ENCODE measurements at places on chromosomes 1 and 21.

- no peak for DNase-seq
Measured at GRCh38 chr1:1947493-1947892, 28.4 kb upstream of the TMEM52 start.

DNA sequence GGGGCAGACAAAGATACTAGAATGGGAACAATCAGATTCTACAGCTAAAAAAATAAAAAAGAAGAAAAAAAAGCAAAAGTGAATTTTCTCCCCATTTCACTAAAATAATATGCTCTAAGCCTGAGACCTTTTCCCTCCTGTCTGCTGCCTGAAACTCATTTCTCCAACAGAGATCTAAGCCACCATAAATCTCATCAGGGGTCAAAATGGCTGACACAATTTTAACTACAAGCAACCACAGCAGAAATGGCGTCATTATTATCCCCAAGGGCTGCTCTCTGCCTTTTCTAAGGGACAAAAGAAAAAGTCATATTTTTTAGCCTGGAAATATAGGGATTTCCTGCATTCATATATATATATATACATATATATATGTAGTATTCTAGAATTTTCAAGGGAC lies 183.7 kb upstream of the CAMK1G start:
- no peak for DNase-seq

GRCh38 chr1:119587341-119587740 lies 60.7 kb downstream of the ZNF697 start:
- peak; percentile 91 for DNase-seq

- DNase-seq: no peak
Measured at GRCh38 chr1:223843934-223844786, 1.6 kb downstream of the TP53BP2 start.

GRCh38 chr1:241532162-241532531 lies at the start of gene KMO:
Gene KMO (plus strand): TSS chr1:241532378. CDS start chr1:241532445, 67 bp downstream.
- peak; percentile 42 for DNase-seq

GRCh38 chr1:115655306-115655663 lies 13.5 kb downstream of the VANGL1 start:
- no peak for DNase-seq

GRCh38 chr21:42513151-42513984 lies at the start of gene SLC37A1:
Gene SLC37A1 (plus strand): TSS chr21:42513852. CDS start chr21:42518455, 4,603 bp downstream.
- DNase-seq: no peak

DNA sequence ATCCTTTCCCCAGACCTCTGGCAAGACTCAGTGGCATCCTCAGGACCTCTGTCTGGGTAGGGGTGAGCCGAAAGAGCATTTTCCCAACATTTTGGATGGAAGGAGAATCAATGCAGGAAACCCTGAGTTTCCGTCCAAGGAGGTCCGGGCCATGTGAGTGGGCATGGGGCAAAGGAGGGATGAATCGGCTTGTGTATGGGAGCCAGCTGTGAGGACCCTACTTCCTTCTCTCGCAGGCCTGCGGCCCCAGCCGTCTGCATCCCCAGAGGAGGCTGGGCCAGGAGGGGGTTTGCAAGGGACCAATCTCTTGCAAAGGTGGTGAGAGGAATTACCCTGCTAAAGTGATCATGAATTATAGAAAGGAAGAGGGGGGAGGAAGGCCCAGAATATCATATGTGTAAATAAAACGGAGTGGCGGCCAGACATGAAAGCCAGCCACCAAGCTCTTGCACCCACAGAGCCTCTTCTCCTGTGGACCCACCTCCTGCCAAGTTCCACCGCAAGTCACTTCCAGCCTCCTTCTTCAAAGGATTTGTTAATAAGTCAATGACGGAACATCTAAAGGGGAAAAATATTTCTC lies 48.2 kb upstream of the POU3F1 start:
- DNase-seq: no peak

DNA sequence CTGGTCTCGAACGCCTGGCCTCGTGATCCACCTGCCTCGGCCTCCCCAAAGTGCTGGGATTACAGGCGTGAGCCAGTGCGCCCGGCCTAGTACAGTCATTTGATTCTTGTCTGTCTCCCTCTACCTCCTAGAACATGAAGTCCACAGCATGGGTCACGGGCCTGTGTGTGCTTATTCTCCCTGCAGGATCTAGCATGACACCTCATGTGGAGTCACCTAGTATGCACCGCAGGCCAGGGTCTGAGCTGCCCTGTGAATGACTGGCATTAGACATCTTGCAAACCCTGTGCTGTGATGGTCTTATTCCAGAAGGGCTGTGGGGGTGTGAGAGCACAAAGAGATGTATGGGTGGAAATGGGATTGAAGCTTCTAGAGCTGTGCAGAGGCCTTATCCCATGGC lies 133.2 kb downstream of the GALNT2 start:
- DNase-seq: no peak

DNA sequence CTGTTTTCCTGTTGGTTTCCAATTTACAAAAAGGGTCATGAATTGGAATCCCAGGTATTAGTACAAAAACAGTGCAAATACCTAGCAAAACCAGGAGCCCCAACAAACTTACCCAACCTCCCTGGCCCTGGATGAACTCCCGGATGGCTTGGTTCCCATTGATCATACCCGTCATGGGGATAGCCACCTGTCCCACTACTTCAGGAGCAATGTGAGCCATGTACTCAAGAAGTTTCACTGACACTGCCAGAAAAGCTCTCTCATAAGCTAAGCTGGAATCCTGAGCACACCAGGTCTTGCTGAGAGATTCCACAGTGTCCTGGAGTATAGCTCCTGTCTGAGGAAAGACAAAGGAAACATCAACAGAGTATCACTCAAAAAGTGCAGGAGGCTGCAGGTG lies 5.7 kb downstream of the BCL2L15 start:
- no peak for DNase-seq

- DNase-seq: no peak
Measured at GRCh38 chr1:57530206-57530910, 106.5 kb upstream of the DAB1 start.

GRCh38 chr1:223266632-223267172 lies 97.3 kb downstream of the SUSD4 start:
- no peak for DNase-seq
